Stimulated activated CD4-positive, alpha-beta T cell treated with anti-CD3 and anti-CD28 coated beads, Interleukin-1b, Interleukin-23, amount 100 ng/mL, for 1 hour (primary cell): ENCODE measurements at places on chromosomes 13 and 19.
A peak's percentile ranks its signal among the peaks of the same experiment; 100 is the strongest.

DNA sequence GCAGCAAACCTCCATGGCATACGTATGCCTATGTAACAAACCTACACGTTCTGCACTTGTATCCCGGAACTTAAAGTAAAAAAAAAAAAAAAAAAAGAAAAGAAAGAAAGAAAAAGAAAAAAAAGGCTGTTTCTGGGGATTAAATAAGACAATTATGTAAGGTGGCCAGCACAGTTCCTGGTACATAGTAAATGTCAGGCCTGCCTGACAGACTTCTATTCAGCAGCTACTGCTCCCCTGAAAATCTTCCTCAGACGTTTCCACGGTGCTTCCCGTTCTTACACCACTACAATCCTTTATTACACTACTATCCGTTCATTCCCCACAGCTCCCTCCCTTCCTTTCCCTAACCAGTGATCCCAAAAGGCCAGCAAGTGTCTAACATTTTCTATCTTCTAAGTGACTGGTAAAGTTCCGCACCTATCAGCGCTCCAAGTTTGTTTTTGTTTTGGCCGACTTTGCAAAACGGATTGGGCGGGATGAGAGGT is 636 bp upstream of the RB1 start:
- no peak for DNase-seq

- DNase-seq, result no peak
Measured at GRCh38 chr13:71814806-71815360, 52.1 kb downstream of the DACH1 start.

GRCh38 chr19:49475995-49476880 is 2.2 kb downstream of the FLT3LG start:
- peak; percentile 48 for DNase-seq

- no peak for DNase-seq
Measured at GRCh38 chr19:33266974-33267484, 35.3 kb downstream of the CEBPA start.

DNA sequence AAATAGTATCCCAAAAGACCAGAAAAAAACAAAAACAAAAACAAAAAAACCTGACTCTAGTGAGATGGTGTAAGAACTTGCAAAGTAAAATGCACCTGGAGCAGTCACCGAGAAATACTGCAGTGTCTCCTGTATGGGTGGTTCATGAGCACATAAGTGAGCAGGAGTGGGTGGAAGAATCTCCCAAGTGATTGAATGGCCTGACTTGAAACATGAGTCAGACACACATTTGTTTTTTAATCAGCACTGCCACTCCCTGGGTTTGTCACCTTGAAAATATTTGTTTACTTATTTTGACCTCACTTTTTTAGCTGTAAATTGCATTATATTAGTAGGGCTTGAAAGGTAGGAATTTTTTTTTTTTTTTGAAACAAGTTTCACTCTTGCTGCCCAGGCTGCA is 2.0 kb downstream of the ZNF431 start:
- DNase-seq, result no peak

DNA sequence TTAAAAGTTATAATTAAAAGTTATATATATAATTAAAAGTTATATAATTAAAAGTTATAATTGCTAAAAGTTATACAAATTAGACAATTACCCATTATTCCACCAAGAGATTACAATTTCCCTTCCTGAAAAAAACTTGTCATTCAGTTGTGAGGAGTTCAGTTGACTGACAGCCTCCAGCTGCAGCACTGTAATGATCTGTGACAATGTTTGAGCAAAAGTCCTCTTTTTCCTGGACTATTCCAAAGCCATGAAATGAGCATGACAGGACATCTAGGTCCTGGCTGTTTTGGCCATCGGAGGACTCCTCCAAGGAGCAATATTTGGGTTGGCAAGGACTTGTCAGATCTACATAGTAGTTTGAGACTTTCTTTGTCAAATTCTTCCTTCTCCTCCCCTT is 258.7 kb upstream of the EDNRB start:
- no peak for DNase-seq

DNA sequence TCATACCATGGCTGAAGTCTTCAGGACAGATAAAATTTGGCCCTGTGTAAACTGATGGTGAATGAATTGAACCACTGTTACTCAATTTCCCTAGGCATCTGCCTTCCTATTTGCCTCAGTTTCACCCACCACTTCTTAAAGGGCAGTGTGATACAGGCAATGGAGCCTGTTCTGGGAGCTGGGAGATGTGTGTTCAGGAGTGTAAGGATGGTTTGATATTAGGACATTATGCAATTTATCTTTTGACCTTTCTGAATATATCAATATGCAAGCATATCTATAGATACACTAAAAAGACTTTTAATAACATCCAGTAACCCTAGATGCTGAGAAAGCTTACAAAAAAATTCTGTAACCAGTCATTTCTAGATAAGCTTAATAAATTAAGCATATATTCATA is 14.6 kb downstream of the IZUMO2 start:
- DNase-seq, result no peak

- no peak for DNase-seq
Measured at GRCh38 chr13:112978561-112979405, 9.8 kb downstream of the MCF2L start.

DNA sequence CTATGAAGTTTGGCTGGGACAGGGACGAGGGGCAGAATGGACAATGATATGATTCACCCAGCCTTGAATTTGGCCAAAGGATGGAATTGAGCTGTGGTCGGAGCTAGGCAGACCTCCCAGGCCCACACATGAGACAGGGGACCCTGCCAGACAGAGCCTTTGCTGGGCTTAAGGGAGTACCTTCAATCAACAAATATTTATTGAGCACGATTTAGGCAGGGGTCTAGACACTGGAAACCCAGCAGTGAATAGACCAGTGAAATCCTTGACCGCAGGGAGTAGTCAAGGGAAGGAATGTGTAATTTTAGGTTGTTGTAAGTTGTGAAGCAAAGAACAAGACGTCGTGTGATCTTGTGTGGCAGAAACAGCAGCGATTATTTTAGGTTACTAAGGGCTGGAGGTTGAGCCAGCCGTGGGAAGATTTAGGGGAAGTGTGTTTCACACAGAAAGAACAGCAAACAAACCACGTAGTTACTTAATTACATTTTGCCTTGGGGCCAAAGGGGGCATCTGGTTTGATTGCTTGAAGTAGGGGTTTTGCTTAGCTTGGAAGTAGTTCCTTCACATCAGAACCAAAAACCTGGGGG is 16.9 kb upstream of the AP1M2 start:
- no peak for DNase-seq
